Natural killer cell (primary cell): ENCODE measurements at places on chromosomes 13 and 19.

DNA sequence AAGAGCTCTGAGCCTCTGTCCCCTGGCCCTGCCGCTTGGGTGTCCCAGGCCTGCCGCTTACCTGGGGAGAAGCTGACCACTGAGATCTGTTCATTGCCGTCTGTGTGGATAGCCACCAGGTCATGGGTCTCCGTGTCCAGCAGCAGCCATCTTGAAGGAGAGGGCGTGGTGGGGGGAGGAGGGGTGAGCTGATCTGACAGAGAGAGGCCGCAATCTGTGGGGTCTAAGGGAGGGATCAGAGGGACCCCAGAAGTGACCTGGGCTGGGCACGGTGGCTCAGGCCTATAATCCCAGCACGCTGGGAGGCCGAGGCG is 14.6 kb upstream of the GPR4 start:
- no peak for DNase-seq

DNA sequence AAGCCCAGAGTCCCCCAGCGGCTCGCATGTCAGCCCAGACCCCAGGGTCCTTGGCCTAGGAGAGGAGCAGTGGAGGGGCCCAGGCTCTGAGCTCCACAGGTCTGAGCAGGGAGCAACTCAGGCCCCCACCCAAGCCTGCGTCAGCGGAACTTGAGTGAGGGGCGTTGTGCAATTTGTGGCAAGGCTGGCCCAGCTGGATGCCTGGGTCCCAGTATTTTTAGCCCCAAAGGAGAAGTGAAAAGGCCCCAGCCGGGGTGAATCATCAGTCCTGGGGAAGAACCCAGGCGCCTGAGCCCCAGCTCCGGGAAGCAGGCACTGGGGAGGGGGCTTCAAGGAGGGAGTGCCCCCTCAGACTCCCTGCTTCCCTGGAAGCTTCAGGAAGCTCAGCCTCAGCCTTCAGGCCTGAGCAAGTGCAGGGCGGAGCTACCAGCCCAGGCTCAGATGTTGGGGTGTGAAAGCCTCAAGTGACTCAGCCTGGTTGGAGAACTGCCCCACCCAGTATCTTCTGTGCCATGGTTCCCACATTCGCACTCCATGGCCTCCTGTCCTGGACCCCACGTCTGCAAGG is 7.2 kb downstream of the MED29 start:
- peak; percentile 59 for DNase-seq

GRCh38 chr13:74003374-74003773 is 130.8 kb downstream of the KLF12 start:
- DNase-seq: no peak

DNA sequence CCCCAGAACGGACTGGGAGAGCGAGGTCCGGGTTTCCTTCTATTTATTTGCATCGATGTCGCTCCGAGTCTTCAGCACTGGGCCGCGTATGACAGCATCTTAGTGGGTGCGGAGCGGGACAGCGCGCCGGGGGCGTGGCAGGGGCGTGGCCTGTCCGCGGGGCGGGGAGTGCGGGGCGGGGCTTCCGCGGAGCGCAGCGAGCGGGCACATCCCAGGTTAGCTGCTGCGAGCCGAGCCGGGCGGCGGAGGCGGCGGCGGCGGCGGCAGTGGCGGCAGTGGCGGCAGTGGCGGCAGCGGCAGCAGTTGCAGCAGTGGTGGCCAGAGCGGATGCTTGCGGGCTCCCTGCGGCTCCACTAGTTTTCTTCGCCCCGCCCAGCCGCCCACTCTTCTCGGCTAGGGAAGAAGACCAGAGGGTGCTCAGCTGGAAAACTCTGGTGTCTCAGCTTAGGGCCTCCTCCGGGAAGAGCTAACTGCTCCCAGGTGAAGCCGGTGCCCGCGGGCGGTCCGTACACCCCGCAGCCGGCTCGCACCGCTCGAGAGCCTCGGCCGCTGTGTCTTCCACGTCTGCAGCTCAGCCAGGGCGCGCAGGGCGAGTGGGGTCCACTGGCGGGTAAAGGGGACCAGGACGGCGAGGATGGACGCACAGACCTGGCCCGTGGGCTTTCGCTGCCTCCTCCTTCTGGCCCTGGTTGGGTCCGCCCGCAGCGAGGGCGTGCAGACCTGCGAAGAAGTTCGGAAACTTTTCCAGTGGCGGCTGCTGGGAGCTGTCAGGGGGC is at the start of gene GPC5:
GPC5 (plus strand) TSS at position 209 of the 776 bp plus-strand sequence.
- peak; percentile 88 for DNase-seq

GRCh38 chr19:47313754-47314295 is 4.2 kb downstream of the C5AR1 start:
- DNase-seq: no peak

GRCh38 chr19:17968362-17968761 is 1.5 kb downstream of the KCNN1 start:
- no peak for DNase-seq

- no peak for DNase-seq
Measured at GRCh38 chr13:40379794-40380578, 286.5 kb downstream of the FOXO1 start.

GRCh38 chr19:55552620-55553019 is 7.3 kb upstream of the SBK3 start:
- DNase-seq: no peak

DNA sequence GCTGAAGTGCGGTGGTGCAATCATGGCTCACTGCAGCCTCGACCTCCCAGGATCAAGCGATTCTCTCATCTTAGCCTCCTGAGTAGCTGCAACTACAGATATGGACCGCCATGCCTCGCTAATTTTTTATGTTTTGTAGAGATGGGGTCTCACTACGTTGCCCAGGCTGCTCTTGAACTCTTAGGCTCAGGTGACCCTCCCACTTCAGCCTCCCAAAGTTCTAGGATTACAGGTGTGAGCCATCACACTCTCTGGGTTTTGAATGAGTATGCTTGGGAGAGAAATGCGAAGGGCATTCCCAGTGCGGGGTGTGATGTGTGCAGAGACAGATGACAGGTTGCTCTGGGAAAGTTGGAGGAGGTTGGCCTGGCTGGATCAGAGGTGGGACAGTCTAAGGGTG is 49.0 kb downstream of the RYR1 start:
- DNase-seq: no peak

DNA sequence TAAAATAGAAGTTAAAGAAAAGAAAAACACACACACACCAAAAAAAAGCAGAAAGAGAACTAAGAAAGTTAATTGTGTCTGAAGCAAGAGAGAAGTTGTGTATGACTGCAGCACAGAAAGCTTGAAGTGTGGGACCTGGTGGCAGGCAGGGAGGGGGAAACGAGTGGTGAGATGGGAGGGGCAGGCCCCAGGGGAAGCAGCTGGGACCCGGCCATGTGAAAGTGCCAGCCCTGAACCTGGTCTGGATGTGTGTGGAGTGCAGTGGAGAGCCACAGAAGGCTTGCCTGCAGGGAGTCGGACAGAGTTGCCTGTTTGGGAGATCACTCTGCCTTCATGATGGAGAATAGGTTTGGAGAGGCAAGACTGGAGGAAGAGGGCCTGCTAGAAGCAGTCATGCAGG is 199.0 kb downstream of the GGACT start:
- no peak for DNase-seq

GRCh38 chr19:36377541-36378178 is 1.3 kb downstream of the ZFP14 start:
- DNase-seq: no peak

GRCh38 chr13:63481334-63481733 is 2065.7 kb upstream of the PCDH20 start:
- DNase-seq: no peak
